NCI-H446 treated with DMSO at 0.1 percent for 48 hours (cell line): ENCODE measurements at places on chromosomes 11 and 22.
A peak's percentile ranks its signal among the peaks of the same experiment; 100 is the strongest.

GRCh38 chr11:45930951-45931570, 8.6 kb downstream of the LARGE2 start:
- DNase-seq: no peak

DNA sequence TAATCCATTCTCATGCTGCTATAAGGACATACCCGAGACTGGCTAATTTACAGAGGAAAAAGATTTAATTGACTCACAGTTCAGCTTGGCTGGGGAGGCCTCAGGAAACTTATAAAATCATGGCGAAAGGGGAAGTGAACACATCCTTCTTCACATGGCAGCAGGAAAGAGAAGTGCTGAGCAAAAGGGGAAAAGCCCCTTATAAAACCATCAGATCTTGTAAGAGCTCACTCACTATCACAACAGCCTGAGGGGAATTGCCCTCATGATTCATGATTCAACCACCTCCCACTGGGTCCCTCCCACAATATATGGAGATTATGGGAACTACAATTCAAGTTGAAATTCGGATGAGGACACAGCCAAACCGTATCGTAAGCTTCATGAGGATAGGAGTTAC, 3.8 kb upstream of the CYB5R2 start:
- DNase-seq: no peak

DNA sequence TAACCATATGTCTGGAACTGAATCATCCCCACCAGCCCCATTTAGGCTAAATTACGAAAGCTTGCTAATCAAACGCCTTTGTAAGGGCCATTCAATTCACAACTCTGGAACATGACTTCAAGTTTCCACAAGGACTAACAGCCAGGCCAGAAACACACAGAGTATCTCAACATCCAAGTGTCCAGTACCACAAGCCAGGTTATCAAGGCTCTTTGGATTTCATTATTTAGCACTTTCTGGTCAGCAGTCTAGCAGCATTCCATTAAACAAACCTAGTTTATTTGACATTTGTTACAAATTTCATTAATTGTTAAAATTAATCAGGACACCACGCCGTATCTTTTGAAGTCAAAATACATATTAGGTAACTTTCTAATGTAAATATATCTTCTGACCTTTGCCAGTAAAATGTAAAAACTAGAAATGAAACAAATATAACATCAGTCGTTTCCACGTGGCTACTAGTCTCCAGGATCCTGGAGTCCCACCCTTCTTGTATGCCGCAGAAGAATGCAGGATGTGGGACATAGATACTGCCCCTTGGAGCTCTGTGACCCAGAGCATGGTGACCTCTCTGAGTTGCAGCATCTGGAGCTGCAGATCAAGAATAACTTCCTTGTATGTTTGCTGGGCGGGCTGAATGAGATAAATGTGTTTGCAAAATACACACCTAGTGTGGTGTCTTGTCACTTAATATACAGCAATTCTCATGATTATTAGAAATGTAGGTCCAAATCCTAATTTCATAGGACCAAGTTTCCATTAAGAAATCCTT, 64.7 kb downstream of the MPPED2 start:
- no peak for DNase-seq

DNA sequence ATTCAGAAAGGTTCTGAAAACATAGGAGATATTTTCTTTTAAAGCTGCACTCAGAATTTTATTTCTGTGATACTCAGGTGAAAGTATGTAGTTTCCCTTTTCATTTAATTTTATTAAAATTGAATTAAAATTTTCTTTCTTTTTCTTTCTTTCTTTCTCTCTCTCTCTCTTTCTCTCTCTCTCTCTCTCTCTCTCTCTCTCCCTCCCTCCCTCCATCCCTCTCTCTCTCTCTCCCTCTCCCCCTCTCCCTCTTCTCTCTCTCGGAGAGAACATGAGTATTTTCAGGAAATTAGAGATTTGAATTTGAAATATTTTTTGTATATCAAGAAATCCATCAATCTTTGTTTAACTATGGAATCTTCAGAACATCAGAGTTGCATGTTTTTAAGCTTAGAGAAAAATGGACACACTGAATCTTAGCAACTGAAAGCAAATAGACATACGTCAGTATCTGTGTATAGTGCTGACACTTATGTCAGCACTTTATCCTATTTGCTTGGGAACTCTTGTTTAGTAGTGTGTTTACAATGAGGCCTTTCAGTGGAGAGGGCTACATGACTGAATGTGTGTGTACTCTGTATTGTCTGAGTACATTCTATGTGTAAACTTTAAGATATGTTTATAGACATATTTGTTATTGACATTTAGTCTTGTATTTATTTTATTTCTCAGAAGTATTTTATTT, 44.5 kb downstream of the PDE3B start:
- DNase-seq: no peak

DNA sequence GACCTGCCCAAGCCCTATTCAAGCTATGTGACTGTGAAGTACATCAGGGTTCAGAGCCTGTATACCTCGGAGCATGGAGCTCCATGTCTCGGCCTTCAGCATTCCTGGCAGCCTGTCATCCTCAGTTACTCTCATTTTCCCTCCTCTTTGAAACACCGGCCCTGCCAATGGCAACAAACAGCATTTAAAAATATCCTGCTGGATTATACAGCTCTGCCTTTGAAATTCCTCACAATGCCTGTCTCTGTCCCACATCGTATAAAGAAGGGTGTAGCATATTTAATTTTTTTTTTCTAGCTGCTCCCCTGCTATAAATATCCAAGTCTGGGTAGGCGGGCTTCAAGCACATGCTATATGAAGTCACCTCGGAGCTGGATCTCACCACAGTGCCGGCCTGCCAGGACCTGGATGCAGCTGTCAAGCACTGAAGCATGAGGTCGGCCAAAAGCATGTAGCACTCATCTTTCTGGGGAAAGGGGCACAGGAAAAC, 11.8 kb downstream of the ABTB2 start:
- peak; percentile 59 for DNase-seq

- DNase-seq: no peak
Measured at GRCh38 chr11:36376888-36377758, 81.0 kb downstream of the PRR5L start.

DNA sequence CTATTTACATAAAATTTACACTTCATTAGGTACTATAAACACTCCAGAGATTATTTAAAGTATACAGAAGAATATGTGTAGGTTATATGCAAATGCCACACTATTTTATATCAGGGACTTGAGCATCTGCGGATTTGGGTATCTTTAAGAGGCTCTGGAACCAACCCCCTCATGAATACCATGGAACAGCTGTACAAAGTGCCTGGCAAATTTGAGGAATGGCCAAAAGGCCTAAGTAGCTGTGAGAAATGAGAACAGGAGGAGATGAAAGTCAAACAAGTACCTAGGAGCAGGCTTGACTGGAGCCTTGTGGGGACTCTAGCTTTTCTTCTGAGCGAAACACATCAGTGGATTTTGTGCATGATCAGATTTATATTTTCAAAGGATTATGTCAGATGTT, 149.3 kb downstream of the RBFOX2 start:
- DNase-seq: peak; percentile 5

DNA sequence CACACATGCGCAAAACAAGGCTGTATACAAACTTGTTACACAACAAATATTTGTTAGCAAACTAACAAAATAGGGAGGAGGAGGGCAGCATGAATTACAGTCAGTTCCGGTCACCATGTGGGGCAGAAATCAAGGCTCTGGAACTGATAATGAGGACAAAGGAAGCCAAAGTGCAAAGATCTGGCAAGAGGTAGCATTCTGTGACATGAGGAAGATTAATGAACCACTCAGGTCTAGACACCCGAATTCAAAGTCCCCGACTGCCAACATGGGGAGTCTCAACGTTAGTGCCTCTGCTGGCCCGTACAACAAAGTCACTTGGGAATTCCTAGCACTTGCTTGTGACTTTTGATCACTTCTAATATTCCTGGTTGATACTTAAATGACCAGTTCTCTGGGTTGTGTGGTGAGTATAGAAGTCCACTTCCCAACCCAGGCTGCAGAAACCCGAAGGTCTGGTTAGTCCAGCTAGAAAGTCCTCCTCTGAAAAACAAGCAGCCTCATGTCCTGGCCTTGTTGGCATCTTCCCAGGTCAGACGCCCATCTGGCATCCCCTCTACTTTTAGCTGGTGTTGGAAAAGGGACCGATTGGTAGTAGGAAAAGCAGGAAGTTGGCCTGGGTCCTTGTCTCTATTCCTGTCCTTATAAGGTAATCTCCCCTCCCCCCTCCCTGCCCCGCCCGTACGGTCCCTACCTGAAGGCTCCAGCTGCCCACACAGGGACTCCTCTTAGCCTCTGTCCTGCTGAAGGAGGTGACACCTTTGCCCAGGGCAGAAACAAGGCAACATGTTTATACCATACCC, 1.6 kb downstream of the SUN2 start:
- DNase-seq: peak; percentile 84

- peak; percentile 29 for DNase-seq
Measured at GRCh38 chr22:40022536-40023240, 27.9 kb downstream of the FAM83F start.

- no peak for DNase-seq
Measured at GRCh38 chr11:86632499-86633269, 39.7 kb downstream of the ME3 start.

GRCh38 chr11:134847083-134847715, 435.2 kb upstream of the B3GAT1 start:
- no peak for DNase-seq

- peak; percentile 71 for DNase-seq
Measured at GRCh38 chr11:46600194-46600960, 6.6 kb upstream of the AMBRA1 start.

- DNase-seq: no peak
Measured at GRCh38 chr22:41021613-41022454, 70.6 kb upstream of the EP300 start.

DNA sequence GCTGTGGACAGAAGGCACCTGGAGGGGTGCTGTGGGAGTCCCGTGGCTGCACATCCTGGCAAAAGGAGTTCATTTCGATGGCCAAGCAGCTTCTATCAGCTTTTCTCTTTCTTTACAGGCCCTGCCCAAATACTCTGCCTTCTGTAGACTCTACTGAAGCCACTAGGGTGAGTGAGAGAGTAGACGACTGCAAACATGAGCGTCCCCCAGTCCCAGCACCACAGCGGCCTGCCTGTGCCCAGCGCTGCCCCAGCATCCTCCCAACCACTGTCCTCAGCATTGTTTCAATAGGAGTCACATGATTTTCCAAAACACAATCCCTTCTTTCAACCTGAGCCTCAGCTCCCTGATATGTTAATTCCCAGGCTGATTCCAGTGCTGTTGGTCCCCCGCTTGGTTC, 110.0 kb downstream of the KIRREL3 start:
- DNase-seq: no peak

GRCh38 chr22:17119481-17120202, 1.5 kb downstream of the TMEM121B start:
- DNase-seq: no peak

DNA sequence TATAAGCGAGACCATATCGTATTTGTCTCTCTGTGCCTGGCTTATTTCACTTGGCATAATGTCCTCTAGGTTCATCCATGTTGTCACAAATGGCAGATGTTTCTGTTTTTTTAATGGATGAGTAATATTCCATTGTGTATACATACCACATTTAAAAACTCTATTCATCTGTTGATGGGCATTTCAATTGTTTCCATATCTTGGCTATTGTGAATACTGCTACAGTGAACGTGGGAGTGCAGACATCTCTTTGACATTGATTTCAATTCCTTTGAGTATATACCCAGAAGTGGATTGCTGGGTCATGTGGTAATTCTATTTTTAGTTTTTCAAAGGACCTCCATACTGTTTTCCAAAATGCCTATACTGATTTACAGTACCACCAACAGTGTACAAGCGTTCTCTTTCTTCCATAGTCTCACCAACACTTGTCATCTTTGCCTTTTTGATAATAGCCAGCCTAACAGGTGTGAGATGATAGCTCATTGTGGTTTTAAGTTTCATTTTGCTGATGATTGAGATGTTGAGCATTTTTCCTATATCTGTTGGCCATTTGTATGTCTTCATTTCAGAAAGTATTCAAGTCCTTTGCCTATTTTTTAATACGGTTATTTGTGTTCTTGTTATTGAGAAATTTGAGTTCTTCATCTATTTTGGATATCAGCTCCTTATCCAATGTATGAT, 194.7 kb upstream of the E2F8 start:
- DNase-seq: no peak

- DNase-seq: no peak
Measured at GRCh38 chr11:44780940-44781631, 54.3 kb downstream of the TSPAN18 start.

DNA sequence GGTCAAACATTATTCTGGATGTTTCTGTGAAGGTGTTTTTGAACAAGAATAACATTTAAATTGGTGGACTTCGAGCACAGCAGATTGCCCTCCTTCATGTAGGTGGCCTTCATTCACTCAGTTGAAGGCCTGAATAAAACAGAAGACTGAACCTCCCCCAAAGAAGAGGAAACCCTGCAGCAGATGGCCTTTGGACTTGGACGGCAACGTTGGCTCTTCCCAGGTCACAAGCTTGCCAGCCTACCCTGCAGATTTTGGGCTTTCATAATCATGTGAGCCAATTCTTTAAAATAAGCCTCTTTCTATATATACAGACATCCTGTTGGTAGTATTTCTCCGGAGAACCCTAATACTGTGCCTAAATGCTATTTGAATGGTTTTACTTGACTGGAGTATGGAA, 432.2 kb upstream of the NARS2 start:
- DNase-seq: no peak

DNA sequence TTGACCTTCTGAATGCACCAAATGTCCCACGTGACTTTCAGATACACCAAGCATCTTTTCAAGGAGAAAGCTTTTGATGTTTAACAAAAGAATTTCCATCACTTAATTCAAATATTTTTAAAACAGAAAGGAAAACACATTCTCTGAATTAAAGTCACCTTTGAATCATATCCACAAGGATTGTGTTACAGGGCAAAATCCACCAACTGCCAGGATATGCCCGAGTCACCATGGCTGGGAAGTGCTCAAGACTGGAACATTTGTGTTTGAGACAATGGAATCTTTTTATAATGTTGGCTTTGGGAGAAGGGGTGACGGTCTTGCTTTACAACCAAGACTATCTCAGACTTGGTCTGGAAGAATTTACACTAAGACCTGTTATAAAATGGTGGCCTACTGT, 40.8 kb downstream of the BID start:
- no peak for DNase-seq

DNA sequence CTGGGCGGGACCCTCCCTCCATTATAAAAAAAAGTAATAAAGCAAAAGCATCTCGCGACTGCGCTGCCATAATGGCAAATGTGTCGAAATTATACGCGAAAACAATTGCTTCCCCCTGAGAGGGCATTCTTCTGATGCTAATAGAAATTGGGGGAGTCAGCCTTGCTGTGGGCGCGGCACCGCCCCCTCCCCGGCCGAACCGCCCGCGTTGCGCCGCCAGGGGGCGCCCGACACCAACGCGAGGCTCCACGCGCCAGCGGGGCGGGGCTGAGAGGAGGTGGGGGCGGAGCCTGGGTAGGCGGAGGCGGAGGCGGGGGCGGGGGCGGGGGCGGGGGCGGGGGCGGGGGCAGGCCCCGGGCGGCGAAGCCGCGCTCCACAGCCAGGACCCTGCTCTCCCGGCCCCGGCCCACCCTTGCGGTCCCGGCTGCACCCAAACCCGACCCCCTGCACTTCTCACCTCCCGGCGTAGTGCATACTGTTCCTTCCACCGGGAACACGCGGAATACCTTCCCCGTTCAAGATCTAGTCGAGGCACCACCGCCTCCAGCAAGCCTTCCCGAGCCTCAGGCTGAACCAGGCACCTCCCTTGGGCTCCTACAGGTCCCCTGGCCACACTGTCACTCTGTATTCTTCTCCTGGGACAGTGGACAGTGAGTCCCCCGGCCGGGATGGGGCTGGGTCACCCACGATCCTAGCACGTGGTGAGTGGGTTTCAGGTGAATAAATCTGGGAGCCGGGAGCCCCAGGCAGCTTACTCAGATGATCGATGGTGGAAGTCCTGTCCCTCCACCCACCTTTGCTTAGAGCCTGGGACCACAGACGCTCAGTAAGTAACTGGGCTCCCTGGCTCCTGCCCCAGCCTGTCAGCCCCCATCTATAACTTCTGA, 15.5 kb upstream of the UPK3A start:
- no peak for DNase-seq
